ENCODE measurements at places on chromosomes 7 and 10. TPM values are rescaled to one million over a fixed set of nuclear protein-coding genes. Genes with fewer than 3 reads are reported as not detected.

DNA sequence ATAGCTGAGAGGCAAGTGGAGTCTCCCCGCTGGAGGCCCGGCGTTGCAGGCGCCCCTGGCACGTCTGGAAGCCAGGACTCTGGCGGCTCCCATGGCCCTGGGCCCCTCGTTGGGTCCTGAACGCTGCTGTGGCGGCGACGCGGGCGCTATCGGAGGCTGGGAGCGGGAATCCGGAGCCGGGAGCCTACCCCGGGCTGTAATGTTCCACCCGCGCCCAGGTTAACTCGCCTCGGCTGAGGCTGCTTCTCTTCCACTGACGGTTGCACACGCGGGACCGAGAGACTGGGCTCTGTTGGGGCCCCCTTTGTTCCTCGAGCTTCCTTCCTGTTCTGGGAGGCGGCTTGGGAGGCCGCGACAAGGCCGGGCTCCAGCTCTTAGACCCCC lies 1.3 kb upstream of the HOXA5 start:
- peak; percentile 73 for DNase-seq

SPDYE5 gene
- total RNA-seq: not detected

LRRC18 gene
- not detected for total RNA-seq

- DNase-seq: no peak
These were observed 650 bp upstream of the TM9SF3 start for GRCh38 chr10:96587264-96588059.

- DNase-seq: no peak
These were observed 421.5 kb downstream of the GPAM start for GRCh38 chr10:111762114-111762513.

GRCh38 chr7:111132833-111133232 lies 41.9 kb downstream of the LRRN3 start:
- DNase-seq: no peak

H2BK1 gene
- total RNA-seq: not detected

GRCh38 chr7:98398567-98399372 lies 2.1 kb downstream of the BAIAP2L1 start:
- DNase-seq: no peak

DNA sequence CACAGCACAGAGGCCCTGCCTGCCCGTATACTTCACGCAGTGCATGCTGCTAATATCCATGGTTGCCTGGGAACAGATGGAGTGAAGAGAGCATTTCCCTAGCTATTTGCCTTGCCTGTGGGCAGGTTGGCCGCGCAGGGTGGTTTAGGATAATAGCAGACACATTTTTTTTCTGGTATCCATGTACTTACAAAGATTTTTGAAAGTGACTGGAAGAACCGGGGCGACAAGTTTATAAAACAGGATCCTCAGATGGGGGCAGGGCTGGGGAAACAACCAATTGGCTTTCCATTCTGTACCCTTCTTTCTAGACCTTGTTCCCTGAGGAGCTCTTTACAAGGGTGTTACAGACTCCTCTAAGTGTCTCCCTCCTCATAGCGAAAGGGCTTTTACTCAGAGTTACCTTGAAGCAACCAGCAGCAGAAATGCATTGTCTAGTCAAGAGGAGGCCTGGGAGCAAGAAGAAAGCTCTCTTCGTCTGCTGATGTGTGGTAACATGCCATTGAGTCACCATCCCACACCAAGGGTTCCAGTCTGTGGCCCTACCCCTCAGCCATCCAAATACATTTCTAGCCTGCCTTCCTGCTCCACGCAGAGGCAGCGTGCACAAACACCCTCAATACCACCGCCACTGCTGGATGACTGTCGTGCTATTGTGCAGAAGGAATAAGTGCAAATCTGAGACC lies 31.5 kb downstream of the MTURN start:
- no peak for DNase-seq

DNA sequence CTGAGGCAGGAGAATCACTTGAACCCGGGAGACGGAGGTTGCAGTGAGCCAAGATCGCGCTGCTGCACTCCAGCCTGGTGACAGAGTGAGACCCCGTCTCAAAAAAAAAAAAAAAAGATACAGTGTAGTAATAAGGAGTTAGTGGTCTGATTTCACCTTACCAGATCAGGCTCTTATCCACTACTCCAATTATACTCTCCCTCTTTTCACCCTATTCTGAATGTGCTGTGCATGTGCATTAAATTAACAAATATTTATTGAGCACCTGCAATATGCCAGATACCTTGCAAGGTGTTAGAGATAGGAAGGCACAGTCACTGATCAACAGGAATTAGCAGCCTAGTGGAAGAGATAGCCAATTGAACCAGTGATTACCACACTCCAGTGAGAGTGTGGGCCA lies 241.9 kb upstream of the LRGUK start:
- DNase-seq: no peak

GRCh38 chr7:20033621-20034400 lies 183.4 kb downstream of the MACC1 start:
- no peak for DNase-seq

GRCh38 chr10:72740528-72740927 lies 48.6 kb downstream of the MCU start:
- no peak for DNase-seq

GRCh38 chr7:12107841-12108254 lies 103.2 kb upstream of the TMEM106B start:
- no peak for DNase-seq

- DNase-seq: no peak
These were observed 102.3 kb downstream of the MKX start for GRCh38 chr10:27643301-27643700.

DNA sequence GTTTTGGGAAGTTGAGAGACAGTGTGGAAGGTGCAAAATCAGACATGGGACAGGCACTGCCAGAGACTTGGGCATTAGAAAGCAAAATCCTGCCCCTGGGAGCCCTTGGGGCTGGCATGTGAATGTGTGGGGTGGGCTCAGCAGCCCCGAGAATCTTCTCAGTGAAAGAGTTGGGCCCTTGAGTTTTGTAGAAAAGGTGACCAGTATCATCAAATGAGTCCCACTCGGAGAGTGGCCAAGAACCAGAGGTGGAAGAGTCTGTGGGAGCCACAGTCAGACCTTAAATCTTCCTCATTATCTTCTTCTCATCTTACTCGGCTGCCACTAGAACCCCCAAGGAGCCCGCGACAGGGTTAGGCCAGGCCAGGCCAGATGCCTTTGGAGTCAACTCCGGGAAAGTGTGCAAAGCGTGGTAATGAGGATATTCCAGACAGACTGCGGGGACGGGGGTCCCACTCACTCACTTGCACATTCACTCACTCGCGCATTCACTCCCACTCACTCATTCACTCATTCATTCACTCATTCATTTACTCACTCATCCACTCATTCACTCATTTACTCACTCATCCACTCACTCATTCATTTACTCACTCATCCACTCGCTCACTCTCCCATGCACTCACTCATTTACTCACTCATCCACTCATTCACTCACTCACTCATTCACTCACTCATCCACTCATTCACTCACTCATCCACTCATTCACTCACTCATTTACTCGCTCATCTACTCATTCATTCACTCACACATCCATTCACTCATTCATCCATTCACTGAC lies 74.9 kb downstream of the CARD11 start:
- no peak for DNase-seq

- DNase-seq: no peak
These were observed 73.3 kb downstream of the PRPF18 start for GRCh38 chr10:13659887-13660550.

DNA sequence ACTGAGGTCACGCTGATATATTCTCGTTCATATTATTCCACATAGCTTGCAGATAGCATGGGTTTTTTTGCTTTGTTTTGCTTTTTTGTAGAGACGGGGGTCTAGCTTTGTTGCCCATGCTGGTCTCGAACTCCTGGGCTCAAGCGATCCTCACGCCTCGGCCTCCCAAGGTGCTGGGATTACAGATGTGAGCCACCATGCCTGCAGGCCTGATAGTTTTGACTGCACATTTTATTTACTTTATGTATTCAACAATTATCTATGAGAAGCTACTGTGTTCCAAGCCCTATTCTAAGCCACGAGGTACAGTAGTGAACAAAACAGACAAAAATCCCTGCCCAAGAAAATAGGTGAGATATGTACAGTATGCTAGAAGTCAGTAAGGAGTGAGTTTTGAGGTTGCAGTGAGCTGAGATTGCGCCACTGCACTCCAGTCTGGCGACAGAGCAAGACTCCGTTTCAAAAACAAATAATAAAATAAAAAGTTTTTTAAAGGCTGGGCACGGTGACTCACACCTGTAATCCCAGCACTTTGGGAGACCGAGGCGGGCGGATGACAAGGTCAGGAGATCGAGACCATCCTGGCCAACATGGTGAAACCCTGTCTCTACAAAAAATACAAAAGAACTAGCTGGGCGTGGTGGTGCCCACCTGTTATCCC lies 1.3 kb upstream of the YWHAG start:
- no peak for DNase-seq

GRCh38 chr10:22719406-22720042 lies 5.1 kb upstream of the PIP4K2A start:
- DNase-seq: no peak

- DNase-seq: no peak
These were observed 47.0 kb upstream of the ZNF107 start for GRCh38 chr7:64618785-64619456.

DNA sequence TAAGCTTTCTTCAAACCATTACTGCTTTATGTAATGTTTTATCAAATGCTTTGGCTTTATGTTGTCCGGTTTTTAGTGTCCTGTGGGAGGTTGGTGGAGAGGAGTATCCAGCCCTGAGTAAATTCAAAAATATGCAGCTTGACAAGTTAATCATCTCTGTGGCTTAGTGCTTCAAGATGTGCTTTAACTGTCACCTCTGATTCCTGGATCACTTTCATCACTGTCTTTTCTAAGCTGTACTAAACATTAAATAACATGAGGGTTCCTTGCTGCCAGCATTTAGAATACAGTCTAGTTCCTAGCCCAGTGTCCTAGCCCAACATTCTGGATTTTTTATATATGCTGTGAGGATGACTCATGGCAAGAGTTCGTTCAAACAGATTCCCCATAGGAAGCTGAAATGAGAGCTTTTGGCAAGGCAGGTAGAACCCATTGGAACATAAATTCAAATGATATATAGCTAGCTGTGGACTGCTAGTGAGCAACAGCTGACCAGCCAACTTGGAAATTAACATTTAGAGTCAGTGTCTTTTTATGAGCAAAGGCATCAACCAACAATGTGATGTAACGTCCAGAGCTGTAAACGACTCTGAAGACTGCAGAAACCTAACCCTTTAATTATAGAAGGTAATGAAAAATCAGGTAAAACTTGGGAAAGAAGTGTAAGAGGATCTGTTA lies 80.6 kb upstream of the OIT3 start:
- no peak for DNase-seq

CTBP2 gene
- total RNA-seq: 113 TPM

DNA sequence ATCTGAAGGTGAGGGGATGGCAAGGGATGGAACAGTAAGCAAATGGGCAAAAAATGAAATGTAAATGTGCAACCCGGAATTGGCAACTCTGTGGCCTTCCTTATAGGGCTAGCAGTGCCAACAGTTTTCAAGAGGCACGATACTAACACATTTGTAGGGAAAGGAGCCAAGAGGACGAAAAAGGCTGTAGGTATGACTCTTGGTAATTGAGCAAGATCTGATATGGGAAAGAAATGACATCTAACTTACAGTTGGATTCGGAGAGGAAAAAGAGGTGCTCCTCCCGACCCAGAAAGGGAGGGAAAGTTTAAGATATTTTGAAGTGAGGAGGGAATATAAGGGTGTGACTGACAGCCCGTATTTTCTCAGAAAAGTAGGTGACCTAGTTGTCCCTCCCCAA lies 2.1 kb upstream of the CREM start:
- no peak for DNase-seq

SYPL1 gene
- 59.0 TPM for total RNA-seq

- no peak for DNase-seq
These were observed 79.7 kb downstream of the NEUROD6 start for GRCh38 chr7:31260851-31261250.

GRCh38 chr7:83161899-83162401 lies 734 bp downstream of the PCLO start:
- DNase-seq: no peak

AKR1C8 gene
- total RNA-seq: 1.00 TPM

DEPP1 gene
- total RNA-seq: 53.0 TPM

OR13A1 gene
- 0.14 TPM for total RNA-seq

DNA sequence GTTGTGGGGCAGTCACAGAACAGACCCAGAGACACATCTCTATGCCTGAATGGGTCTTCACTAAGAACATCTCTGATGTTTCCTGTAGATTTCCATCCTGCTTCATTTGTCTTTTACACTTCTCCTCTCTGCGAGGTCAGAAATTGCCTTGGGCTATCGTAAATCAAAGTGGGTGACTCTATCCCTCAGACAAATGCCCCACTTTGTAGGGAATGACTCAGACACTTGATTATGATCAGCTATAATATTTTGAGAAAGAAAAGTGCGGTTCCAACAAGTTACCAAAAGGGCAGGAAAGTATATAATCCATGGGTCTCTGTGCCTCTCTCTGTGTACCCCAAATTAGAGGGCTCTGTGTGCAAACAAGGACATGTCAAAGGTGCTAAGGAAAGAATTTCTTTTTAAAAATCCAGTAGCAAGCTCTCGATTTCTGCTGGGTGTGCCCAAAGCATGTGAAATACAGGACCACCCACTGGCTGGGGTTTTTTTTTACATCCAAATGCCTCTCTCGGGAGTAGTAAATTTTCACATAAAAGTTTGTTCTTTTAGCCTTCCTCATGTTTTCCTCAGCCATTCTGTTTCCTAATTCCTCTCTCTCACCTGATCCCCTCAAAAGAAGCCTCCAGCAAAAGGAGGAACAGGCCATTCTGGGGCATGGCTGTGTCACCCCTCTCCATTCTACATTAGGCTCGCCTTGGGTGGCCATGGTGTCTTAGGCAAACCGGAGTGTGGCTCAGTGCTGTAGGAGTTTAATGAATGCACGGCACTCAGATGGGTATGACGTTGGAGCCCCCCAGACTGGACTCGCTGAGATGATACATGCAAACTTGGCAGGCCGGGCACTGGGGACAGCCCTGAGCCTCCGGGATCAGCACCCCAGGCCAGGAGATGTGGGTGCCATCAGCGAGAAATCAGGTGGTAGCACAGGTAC lies 6.3 kb upstream of the OPN4 start:
- peak; percentile 56 for DNase-seq

DNA sequence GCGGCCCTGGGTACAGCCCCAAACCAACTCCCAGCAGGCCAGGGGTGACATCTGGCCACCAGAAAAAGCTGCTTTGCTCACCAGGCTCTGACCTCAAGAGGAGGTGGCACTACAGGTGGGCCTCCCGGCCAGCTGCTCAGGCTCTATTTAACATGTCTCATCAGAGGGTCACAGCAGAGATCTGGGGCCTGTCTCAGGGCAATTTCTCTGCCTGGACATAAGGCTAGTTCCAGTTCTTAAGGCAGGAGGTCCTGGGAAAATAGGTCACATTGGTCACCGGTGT lies 88.6 kb downstream of the GFRA1 start:
- no peak for DNase-seq

DNA sequence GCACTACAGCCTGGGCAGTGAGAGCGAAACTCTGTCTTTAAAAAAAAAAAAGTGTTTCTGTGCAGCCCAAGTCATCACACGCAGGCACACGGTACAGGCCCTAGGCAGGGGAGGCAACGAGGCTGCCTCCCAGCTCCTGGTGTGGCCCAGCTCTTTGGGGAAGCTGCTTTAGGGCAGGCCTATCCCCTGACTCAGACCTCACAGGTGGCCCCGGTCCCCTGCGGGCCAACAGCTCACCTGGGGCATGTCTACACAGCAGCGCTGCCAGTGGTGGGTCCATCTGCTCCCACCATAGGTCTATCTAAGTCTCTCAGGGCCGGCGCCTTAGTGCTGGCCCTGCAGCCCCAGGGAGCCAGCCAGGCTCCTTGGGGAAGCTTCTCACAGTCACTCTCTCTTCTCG lies 31.4 kb downstream of the ZAN start:
- no peak for DNase-seq
